ENCODE measurements at places on chromosomes 13 and 19.

DNA sequence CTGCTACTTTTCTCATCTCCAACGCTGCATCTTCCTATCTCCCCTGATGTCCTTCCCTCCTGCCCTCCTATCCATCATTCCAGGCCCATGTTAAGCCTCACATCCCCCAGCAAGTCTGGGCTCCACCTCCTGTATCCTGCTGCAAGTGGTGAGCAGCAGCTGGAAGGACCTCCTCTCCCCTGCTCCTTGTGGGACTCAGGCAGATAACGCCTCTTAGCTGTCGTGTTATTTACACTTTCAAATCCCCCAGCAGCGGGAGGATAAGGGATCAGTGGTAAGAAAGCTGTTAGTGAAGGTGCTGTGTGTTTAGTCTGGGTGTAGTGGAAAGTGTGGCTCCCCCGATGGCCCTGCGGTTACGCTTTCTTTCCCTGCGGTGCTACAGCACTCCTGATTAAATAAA is 211.9 kb downstream of the ZNF536 start:
- no peak for DNase-seq

- DNase-seq, result no peak
Observed at GRCh38 chr13:29832761-29833298, 17.6 kb downstream of the UBL3 start.

DNA sequence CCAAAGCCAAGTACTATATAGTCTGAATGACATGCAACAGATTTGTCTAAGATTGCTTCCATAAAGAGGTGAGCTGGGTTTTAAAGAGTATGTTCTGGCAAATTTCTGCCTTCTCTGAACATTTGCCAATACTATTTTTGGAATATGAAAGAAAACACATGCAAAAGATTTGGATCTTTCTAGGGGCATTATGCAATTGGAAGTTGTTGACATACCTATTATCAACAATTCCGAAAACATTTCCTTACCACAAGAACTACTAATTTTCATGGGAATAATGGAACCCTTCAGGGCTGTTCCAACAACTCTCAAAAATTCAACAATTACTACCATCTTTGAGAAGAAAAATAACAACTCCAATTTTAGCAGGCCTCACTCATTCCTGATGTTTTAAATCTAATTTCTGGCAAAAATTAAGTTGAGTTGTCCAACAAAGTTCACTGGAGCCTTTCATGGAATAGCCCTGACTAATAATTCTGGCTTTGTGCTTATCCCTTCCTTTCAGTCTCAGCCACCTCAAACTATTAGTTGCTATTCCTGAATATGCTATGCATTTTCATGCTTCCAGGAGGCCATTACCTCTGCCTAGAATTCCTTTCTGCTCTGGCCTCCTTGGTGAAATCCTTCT is 250.0 kb downstream of the RGCC start:
- DNase-seq, result no peak

GRCh38 chr13:110680852-110681251 is 25.1 kb downstream of the CARS2 start:
- peak; percentile 16 for DNase-seq

DNA sequence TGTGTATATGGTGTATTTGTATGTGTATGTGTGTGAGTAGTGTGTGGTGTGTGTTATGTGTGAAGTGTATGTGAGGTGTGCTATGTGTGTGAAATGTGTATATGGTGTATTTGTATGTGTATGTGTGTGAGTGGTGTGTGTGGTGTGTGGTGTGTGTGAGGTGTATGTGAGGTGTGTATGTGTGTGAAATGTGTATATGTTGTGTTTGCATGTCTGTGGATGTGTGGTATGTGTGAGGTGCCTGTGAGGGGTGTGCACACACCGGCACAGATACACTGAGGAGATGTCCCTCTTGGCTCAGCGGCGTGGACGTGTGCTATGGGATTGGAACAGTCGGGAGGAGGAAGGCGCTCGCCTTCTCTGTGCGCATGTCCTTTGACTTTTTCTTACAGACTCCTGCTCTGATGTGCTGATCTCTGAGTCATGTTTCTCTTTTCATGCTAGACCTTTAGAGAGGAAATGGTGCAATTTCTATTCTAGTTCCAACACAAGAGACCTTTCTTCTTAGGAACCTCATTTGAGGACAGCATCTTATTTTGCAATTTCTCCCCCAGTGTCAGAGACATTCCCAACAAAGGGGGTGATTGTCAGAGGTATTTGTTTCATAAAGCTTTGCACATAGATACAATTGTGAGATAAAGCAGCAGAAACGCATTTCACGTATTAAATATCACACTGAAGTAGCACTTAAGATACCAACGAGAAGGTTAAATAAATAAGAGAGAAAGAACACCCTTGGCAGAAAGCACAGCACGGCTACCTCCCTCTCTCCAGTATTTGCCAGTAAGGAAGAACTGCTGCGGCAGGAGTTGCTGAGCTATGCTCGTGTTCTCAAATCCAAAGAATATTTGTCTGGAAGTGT is 11.3 kb upstream of the TNFRSF19 start:
- DNase-seq, result peak; percentile 15

GRCh38 chr19:48501494-48502349 is 9.9 kb downstream of the LMTK3 start:
- DNase-seq, result peak; percentile 57

GRCh38 chr19:14120497-14120780 is 2.9 kb upstream of the PRKACA start:
- DNase-seq, result no peak

- no peak for DNase-seq
Observed at GRCh38 chr13:26377038-26377437, 123.1 kb downstream of the CDK8 start.

DNA sequence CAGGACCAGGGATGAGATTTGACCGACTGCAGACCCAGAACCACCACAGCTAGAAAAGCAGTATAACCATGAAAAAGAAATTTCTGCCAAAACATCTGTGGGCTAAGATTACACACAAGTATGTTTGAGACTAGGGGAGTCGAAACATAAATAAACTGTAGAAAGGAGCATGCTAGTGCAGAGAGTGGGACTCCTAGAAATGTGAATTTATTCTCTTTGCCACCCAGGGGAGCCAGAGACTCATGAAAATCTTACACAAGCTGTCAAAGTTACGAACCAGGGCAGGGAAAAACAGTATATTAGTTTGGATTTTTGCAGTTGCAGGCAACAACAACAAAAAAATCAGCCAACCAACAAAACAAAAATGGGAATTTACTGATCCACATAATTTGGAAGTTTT is 12.3 kb upstream of the HSPH1 start:
- DNase-seq, result no peak

DNA sequence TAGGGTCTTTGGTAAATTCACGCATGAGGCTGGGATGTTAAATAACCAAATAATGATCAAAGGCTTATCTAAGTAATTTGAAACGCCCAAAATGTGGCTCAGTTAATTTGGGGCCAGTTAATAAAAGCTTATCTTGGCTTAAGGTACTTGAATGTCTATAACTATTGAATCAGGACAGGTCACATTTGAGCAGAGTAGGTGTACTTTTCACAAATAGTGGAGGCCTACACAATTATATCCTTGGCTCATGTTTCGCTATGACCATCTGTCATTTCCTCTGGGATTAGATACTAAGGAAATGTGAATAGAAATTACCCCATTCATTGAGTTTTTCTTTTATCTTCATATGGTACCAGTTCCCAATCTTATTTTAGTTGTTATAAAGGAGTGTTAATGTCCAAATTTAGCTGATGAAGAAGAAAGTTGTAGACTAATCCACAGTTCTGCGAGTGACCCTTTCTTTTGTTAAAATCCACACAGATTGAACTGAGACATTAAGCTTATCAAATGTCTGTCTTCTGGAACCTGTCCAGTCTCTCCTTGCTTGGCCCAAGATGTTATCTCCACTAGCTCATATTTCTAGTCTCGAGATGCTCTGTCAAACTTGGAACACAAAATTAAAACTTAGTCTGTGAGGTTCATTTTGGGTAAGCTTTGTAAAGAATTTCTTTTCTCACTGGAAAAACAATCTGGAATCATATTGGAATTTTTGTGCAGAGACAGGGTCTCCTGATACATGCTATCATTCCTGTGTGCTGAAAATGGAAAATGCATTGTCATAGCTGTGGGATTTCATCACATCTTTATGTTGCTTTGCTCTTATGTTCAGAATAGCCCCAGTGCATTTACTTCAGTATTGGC is 31.0 kb downstream of the SLAIN1 start:
- DNase-seq, result no peak

GRCh38 chr19:11421371-11422098 is 2.4 kb upstream of the RGL3 start:
- DNase-seq, result peak; percentile 14

DNA sequence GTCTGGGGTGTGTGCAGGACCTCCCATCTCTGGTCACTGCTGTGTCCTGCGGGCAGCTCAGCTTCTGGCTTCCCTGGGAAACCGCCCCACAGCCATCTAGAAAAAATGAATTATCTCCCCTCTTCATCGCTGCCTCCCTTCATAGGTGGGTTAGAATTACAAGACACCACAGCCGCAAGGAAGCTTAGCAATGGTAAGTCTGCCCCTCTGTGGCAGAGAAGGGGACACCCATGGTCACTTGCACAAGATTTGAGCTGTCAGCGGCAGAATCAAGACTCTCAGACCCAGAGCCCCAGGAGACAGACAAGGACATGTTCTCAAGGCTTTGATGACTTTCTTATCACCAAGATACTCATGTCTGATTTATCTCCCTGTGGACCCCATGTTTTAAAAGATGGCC is 110.8 kb upstream of the PABPC3 start:
- DNase-seq, result no peak

DNA sequence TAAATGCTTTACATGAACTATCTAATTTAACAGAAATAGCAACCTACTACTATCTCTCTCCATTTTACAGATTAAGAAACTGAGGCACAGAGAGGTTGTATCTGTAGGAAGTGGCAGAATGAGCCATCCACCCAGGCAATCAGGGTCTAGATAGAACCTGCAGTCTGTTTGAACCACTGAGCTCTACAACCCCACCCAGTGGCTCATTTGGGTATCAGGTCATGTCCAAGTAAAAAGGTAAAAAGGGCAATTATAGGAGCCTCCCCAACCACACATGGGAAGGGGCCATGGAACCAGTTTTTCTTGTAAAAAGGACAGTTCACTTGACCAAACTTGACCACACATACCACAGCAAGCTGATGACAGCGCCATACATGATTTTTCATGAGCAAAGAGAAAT is 92.9 kb upstream of the SGCG start:
- peak; percentile 20 for DNase-seq

DNA sequence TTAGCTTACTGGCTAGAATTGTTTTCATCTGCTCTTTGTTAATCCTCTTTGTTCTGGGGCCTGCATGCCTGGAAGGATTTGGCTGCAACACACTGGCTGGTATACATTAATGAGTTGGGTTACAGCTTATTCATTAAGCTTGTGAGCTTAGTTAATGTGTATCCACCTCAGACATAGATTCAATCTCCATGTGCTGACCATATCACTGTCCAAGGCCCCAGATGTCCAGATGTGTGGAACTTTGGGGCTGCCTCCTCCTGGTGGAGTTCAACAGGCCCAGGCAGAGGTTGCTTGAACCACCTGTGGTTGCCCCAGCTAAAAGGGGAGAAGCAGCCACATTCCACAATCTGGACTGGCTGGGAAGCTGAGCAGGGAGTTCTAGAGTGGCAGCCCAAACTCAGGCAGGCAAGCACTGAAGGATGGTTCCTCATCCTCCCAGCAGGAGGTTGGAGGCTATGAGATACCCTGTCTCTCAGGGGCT is 5.4 kb downstream of the DIAPH3 start:
- DNase-seq, result no peak

GRCh38 chr19:19372656-19373416 is 32.6 kb upstream of the GATAD2A start:
- DNase-seq, result peak; percentile 66

- DNase-seq, result no peak
Observed at GRCh38 chr19:5880604-5881078, 10.3 kb upstream of the FUT5 start.

- no peak for DNase-seq
Observed at GRCh38 chr13:43383498-43384165, 360.2 kb downstream of the DNAJC15 start.

DNA sequence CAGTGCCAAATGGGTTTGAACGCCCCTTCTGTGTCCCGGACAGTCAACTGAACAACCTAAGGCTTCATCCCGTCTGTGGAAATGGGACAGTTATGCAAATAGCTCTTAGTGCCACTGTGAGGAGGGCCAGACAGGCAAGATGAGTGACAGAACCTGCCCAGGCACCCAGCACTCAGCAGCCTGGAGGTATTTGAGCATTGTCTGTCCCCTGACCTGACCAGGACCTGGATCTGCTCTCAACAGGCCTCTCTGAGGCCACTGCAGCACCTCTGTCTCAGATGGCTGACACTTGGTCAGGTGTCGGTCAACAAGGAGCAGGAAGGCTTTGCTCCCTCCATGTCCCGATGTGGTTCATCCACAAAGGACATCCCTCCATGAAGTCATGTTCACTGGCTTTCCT is 67.9 kb downstream of the CCDC70 start:
- DNase-seq, result no peak

DNA sequence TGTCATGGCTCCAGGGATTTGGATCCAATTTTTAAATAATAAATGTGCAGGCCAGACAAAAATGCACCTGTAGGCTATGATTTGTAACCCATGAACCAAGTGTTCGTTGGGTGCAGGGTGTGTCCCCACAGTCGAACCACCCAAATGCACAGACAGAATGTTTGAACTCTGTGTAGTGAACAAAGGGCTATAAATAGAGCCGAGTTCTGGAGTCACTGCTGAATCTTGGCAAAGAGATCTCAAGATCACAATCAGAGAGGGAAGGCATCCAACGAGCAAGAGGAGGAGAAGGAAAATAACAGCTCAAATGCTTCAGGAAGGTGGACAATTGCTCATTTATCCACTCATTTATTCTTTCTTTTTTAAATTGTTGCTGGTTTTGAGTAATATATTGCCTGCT is 547.9 kb downstream of the FGF9 start:
- DNase-seq, result no peak

DNA sequence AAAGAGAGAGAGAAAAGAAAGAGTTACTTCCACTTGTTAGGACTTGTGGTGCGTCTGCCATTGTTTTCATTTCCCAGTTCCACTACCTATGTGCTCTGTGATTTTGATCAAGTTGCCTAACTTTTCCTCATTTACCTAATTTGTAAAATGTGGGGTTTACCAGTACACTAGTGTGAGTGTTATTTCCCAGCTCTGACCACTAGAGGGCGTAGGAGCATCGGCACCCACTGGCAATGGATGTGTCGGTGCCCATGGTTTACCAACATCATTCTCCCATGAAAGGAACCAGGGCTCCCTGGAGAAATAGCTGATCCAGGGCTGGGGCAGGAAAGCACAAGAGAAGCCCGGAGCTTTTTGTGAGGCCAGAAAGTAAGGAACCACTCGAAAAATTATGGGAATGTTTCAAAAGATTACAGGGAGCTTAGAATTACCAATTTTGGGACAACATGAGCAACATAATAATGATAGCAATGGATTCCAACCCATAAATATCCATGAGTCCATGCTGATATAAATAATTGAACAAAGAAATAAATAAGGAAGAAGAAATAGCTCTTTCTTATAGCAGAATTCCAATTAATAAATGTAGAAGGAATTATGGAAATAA is 15.1 kb upstream of the CEACAM4 start:
- peak; percentile 76 for DNase-seq
